ENCODE measurements at places on chromosomes 6 and 20.

DNA sequence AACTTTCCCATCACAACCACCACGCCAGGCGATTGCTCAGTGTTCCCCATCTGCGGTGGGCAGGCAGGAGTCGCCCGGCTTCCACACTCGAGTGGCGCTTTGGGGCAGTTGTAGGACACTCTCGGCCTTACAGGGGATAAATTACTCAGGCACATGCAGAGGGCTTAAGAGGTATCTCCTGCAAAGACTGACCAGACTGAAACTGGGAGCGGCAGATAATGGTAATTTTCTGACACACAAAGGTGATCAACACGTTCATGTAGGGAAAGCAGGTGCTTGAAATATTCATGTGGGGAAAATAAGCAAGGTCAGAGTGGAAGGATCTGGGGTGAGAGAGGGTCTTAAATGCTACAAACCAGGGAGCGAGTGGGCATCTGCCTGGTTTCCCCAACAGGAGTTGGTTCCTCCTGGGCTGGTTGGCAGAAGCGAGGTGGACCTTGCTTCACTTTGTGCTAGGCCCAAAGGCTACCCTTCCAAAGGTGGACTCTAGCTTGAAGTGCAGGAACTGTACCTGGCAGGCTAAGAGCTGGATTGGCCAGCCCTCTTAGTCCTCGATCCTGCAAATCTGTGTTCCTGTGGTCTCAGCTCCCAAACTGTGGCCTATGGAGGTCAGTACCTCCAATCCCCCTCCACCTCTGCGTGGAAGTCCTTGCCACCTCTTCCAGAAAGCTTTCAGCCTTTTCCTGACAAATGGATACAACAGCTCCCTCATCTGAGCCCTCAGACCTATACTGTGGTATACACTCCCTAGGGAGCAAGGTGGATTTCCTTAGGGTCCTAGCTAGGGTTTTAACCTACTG lies 16.7 kb downstream of the PLAGL2 start:
- no peak for DNase-seq

- no peak for DNase-seq
Measured at GRCh38 chr6:18498408-18498807, 111.3 kb downstream of the RNF144B start.

GRCh38 chr6:51843456-51844056 lies 243.9 kb downstream of the PKHD1 start:
- DNase-seq, result no peak

DNA sequence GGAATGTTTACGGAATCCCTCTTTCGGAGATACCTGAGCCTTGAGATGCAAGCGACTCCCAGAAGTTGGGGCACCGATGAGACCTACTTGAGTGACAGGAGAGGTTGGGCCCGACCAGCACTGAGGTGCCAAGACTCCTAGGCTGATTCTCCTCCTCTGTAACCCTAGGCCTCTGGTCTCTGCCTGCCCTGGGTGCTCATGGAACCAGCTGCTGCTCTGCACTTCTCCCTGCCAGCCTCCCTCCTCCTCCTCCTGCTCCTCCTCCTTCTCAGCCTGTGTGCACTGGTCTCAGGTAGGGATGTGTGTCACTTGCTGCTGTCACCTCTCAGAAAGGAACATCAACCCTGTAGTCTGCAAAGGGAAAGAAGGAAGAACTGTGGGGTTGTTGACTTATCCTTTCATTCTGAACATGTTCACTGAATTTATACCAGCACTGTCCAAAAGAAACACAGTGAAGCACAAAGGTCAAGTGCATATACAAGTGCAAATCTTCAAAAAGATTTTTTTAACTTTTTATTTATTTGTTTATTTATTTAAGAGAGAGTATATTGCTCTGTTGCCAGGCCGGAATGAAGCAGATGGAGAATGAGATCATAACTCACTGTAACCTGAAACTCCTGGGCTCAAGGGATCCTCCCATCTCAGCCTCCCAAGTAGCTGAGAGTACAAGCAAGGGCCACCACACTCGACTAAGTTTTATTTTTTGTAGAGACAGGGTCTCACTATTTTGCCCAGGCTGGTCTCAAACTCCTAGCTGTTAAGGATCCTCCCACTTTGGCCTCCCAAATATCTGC lies 913 bp downstream of the BTN2A2 start:
- peak; percentile 72 for DNase-seq

DNA sequence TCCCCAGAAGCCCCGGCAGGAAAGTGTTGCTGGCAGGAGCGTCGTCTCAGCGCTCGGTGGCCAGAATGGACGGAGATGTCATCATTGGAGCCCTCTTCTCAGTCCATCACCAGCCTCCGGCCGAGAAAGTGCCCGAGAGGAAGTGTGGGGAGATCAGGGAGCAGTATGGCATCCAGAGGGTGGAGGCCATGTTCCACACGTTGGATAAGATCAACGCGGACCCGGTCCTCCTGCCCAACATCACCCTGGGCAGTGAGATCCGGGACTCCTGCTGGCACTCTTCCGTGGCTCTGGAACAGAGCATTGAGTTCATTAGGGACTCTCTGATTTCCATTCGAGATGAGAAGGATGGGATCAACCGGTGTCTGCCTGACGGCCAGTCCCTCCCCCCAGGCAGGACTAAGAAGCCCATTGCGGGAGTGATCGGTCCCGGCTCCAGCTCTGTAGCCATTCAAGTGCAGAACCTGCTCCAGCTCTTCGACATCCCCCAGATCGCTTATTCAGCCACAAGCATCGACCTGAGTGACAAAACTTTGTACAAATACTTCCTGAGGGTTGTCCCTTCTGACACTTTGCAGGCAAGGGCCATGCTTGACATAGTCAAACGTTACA lies 817 bp downstream of the GRM1 start:
- no peak for DNase-seq

- no peak for DNase-seq
Measured at GRCh38 chr20:768426-768978, at the start of gene SLC52A3. Gene SLC52A3, minus strand, starts transcription at chr20:768500. Its CDS starts 2,726 bp downstream, at chr20:765774.

GRCh38 chr6:129608886-129609537 lies 101.0 kb downstream of the ARHGAP18 start:
- DNase-seq, result no peak

DNA sequence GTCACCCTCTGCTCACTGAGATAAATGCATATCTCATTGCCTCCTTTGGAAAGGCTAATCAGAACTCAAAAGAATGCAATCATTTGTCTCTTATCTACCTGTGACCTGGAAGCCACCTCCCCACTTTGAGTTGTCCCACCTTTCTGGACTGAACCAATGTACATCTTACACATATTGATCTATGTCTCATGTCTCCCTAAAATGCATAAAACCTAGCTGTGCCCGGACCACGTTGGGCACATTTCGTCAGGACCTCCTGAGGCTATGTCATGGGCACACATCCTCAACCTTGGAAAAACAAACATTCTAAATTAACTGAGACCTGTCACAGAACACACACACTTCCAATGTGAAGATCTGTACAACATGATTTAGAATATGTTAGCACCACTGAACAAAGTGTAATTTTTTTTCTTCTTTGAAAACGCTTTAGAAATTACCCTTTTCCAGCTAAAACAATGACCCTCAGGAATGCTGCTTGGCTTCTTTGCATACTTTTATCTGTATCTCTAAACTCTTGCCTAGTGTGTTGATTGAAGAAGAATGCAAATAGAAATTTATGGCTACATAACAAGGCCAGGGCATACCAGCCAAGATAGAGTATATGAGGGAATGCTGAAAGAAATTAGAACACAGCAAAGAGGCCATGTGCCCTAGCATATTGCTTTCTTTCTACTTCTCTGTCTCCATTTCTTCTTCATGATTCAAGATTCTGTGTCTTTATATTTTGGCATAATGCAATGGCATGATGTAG lies 84.6 kb upstream of the DST start:
- no peak for DNase-seq

- no peak for DNase-seq
Measured at GRCh38 chr20:33869283-33869682, 58.1 kb downstream of the CHMP4B start.

GRCh38 chr20:61246269-61246668 lies 5.8 kb upstream of the CDH4 start:
- DNase-seq, result no peak

GRCh38 chr6:32890831-32891230 lies 36.8 kb downstream of the PSMB9 start:
- no peak for DNase-seq

DNA sequence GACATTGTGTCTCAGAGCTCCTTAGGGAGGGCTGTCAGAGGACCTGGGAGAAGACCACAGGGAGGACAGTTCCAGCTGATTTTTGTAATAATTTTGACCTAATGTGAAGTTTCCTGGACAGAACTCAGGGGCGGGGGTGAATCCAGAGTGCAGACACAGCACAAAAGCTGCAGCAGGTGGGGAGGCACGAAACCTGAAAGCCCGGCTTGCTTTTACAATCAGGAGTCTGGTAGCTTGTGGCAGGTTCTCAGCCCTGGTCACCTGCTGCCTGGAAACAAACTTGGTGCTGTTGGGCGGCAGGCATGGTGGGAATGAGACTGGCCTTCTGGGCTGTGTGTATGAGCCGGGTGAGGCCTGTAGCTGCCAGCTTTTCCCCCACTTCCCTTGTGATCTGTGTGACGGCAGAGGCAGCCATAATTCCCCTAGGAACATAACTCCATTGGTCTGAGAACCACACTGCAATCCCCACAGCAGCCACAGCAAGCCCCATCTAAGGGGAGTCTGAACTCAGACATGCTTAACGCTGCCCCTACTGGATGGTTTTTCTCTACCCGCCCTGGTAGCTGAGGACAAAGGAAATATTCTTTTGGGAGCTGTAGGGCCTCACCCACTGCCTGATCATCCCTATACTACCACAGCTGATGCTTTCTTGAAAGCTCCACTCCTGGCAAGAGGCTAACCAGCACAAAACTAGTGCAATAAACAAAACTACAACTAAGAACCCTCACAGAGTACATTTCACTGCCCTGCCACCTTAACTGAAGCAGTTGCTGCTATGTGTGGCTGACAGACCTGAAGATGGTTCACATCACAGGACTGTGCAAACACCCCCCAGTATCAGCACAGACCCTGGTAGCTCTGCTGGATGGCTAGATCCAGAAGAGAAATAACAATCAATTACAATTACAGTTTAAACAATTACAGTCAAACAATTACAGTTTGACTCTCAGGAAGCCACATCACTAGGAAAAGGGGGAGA lies 1055.1 kb upstream of the GJE1 start:
- DNase-seq, result peak; percentile 17

DNA sequence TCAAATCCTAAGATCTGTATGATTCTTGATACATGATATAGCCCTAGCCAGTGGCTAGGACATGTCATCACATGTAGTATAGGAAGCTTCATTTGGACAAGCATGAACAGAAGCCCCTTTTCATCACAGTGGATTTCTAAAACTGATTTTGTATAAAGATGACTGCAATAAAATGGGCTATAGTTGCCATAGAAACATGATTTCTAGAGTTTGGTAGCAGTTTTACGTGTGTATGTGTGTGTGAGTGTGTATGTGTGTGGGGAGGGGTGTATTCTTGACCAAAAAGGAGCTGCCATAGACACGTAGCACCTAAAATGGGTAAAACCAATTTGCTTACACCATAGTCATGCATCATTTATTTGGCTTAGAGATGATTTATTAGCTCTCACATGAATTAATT lies 200.5 kb upstream of the CNR1 start:
- no peak for DNase-seq

DNA sequence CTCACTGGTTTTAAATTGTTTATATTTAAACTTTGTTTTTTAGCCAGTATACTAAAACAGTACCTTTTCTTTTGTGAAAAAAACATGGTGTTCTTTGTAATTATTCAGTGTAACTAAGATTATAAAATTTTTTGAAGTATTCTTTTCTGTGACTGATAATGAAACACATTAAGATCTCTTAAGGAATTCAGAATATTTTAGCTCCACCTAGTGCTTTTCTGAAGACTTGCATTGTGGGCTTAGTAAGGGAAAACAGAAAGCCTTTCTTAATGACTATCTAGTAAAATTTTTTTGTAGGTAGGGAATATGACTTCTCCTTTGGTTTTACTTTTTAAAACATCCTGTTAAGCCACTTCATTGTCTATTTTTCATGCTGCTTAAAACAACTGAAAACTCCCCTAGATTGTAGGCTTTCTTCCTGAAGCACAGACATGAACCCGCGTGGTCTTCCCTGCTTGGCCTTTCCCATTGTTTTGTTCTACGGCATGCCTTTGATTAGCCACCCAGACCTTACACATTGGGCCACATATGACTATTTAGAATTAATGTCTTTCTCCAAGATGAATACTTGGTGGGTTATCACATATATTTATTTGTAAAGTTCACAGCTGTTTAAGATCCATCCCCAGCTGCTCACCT lies 72.1 kb downstream of the AFDN start:
- peak; percentile 65 for DNase-seq

GRCh38 chr6:119526561-119527230 lies 177.1 kb upstream of the MAN1A1 start:
- DNase-seq, result no peak

Data from HCEC 1CT (cell line).